ENCODE measurements at places on chromosomes 7 and 10.

DNA sequence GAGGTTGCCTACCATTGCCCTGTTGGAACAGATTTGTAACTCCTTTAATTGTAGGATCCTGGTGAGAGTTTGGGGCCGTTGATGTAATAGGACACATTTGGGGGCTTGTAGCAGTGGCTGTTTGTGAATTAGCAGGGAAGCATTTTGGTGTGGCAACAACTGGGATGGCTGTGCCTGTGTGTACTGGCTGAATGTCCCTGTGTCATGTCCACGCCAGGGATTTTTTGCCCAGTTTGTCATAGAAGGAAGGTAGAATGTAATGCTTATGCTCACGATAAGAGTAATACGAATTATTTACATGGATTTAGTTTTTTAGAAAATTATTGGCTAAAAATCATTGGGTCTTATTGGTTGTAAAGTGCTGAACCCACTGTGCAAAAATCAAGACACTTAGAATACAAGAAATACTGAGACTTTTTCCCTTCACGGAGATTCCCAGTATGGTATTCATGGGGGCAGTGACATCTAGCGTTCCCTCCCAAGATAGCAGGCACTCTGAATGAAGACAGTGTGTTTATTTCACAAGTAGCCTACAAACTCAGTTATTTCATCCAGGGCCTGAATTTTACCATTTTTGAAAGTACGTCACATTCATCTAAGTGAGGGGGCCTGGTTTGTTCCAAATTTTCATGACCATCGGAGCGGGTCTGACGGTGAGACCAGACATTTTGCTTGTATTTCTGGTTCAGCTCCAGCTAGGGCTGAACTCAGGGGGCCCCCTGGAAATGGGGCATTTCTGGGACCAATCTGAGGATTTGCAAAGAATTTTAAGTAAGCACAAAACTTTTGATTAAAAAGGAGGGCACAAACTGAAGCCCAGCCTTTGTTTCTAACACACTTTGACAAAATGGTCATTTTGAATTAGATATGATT, 74.7 kb downstream of the CACNB2 start:
- DNase-seq: no peak

DNA sequence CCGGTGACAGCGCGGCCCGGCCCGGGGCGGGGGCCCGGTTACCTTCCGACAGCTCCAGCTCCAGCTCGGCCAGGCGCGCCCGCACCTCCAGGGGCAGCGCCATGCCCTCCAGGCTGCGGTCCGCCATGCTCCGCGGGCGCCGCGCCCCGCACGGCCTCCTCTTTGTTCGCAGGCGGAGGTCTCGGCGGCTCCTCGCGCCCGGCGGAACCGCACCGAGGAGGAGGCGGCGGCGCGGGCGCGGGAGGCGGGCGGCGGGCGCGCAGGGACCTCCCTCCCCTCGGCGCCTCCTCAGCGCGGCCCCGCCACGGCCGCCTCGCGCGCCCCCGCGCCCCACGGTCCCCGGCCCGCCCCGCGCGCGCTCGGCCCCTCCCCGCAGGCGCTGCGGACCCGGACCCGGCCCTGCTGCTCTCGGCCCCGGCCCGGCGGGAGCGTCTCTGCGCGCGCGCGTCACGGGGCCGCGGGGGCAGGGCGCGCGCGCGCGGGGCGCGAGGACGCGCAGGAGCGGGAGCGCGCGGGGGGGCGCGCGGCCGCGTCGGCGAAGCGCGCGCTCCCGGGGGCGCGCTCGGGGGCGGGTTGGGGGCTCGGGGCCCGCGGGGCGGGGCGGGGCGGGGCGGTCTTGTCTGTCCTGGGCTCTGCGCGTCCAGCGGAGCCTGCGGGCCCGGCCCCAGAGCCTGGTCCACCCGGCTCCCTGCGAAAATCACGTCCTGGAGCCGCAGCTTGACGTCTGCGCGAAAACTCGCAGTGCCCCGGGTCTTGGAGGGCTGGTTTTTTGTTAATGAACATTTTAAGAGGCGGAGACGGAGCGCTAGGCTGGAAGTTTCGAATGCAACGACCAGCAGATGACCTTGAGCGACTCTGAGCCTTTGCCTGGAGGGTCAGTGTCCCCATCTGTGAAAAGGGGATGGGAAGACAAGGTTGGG, at the start of gene DIP2C:
TSS of gene DIP2C (minus strand) at position 217 of the 920 bp plus-strand sequence. CDS start at position 127, 90 bp downstream.
- no peak for DNase-seq

GRCh38 chr10:120609006-120609405, 152.0 kb downstream of the PLPP4 start:
- DNase-seq: no peak

DNA sequence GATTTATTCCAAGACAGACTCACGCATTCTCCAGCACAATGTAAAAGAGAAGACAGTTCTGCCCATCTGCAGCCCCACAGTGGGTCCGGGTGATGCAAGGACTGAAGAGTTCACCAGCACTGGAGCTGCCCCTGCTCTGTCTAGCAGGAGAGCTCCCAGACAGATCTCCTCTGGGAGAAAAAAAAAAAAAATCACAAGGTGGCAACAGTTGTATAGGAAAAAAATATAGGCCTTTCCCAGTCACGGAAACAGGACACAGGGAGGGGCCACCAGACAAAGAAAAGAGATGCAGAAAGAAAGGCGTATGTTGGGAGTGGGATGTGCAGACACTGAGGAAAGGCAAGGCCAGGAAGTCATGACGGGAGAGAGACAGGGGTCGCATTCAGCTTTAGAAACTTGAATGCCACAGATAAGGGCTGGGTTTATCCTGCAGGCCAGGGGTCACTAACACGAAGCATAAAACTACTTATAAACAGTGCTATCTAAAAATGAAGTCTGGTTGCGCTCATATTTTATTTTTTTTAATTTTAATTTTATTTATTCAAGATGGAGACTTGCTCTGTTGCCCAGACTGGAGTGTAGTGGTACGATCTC, 54.1 kb downstream of the FAM171A1 start:
- DNase-seq: no peak

DNA sequence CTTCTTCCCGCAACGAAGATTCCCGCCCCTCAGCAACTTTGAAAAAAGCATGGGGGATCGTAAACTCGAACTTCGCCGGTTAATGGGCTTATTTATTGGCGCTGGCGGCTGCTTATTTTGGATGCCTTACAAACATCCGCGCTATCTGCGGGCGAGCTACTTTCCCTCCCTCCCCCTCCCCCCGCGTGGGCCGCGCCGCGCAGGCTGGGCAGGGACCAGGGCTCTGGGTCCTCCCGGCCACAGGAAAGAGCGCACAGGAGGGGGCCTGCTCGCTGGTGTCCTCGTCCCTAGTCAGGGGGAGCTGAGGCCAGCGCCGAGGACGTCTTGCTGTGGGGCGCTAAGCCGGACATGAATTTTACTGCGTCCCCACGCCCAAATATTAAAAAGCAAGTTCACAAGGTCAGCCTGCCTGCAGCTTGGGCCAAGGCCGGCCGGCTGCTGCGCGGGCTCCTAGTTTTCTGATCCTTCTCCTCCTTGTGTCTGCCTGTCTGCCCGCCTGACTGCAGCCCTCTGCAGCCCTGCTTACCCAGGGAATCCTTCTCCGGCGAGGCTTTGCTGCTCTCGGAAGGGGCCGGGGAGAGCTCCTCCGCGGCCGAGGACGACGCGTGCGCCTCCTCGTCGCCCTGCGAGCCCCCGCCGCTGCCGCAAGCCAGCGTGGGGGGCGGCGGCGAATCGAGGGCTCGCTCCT, 1.2 kb downstream of the HOXA10 start:
- DNase-seq: no peak

- no peak for DNase-seq
These were observed 159.3 kb downstream of the LCOR start for GRCh38 chr10:96991313-96991841.

GRCh38 chr7:867406-868188, 8.8 kb upstream of the GET4 start:
- DNase-seq: no peak

GRCh38 chr10:48976196-48976595, 36.6 kb upstream of the LRRC18 start:
- DNase-seq: no peak

- no peak for DNase-seq
These were observed 29.3 kb upstream of the ITGB8 start for GRCh38 chr7:20301311-20301939.

DNA sequence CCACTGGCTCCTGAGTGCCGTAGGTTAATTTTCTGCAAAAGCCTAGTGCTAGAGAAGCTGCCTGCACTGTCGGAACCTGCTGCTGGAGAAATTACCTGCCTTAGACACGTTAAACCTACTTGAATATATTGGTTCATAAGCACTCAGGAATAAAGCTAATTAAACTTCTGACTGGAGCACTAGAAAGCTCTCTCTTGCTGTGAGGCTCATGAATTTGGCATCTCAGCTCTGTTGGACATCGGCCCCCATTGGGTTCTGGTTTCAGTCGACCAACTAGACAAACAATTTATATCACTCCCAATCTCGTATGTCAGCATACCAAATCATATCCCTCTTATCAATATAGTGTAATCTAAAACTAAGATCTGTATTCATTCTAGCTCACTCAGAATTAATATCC, 52.4 kb upstream of the SEMA3C start:
- no peak for DNase-seq

GRCh38 chr10:124450012-124450782, at the start of gene NKX1-2:
Gene NKX1-2, minus strand, starts transcription at chr10:124450035. Its CDS starts 92 bp downstream, at chr10:124449943.
- no peak for DNase-seq

DNA sequence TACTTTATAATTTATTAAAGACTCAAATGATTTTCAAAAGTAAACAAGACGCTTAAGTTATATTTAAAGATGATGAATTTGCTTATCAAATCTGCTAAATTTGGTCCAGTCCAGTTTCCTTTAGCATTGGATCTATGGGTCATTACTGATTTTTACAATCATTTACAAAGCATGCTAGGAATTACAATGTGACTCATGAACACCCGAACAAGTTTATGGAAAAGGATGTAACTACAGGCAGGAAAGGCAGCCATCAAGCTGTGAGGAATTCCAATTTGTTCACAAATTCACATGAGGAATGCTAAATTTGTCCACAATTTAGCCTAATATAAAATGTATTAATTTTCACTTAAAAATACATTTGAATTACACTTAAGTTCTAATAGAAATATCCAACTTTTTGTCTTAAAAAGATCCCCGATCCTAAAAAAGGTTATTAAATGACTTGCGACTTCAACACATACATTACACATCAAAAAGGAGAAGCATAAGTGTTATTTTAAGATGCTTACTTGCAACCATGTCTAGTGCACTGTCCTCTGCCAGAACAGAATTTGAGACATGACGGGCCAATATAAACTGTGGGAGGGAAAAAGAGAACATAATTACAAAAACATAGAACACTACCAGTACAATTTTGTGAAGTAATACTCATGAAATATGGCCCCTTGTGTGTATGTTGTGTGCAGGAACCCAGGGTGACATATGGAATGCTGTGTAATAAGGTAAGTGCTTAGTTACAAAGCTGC, 194.2 kb upstream of the SLC26A5 start:
- no peak for DNase-seq

GRCh38 chr7:158034571-158034970, 553.1 kb downstream of the PTPRN2 start:
- no peak for DNase-seq

GRCh38 chr7:147013825-147014224, 897.2 kb downstream of the CNTNAP2 start:
- DNase-seq: no peak

DNA sequence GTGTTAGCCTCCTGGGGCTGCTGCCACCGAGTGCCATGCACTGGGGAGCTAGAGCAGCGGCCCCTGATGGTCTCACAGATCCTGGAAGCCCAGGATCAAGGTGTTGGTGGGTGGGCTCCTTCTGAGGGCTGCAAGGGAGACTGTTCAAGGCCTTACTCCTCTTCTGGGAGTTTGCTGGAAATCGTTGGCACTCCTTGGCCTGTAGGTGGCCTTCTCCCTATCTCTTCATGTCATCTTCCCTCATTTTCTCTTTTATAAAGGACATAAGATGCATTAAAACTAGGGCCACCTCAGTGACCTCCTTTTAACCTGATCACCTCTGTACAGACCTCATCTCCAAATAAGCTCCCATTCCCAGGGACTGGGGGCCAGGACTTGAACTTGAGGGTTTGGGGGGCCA, 27.0 kb upstream of the ZNF862 start:
- DNase-seq: no peak

GRCh38 chr10:22159979-22160378, 57.8 kb downstream of the EBLN1 start:
- no peak for DNase-seq

GRCh38 chr7:28674359-28674782, 262.1 kb downstream of the CREB5 start:
- DNase-seq: no peak

- DNase-seq: no peak
These were observed 397.3 kb downstream of the PPP1R3A start for GRCh38 chr7:113521468-113521867.

DNA sequence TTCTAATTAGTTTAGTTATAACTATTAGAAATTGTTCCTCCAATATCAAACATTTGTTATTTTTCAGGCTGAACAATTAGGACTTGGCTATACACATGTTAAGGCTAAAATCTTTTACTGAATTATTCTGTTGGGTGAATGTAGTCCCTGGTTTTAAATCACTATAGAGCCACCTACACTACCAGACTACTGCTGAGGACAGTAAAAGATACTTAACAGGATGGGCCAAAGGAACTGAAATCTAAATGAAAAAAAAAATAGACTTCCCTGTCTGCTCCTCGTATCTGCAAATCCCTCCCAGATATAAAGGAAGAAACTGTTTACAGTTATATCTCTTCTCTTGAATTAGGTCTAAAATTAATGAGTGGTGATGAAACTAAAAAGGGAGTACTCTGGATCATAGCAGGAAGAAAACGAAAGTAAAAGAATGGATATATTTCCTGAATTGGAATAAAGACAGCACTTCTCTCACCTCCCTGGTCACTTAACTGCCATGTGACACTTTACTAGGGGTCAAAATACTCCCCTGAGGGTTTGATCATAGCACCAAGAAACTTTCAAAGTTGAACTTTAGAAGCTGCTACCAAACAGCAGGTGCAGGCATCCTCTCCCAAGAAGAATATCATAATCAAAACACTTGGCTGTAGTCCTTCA, 12.7 kb downstream of the FBXW4 start:
- DNase-seq: no peak

GRCh38 chr10:79286318-79286951, 60.8 kb upstream of the PPIF start:
- peak; percentile 74 for DNase-seq

DNA sequence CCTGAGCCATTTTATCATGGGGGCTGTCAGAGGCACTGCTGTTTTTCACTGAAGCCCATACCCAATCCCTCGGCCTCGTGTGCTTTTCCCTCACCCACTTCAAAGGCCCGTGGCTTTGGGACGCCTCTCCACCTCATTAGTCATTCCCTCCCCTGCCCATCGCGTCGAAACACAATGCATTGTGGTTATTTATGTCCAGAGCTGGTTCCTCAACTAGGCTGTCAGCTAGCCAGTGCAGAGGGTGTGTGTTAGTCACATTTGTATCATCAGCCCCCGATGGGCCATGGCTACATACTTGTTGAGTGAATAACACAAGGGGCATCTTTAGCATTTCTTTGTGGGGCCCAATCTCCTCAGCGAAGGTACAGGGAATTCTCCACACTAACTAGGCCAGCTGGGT, 3.8 kb upstream of the CRCP start:
- DNase-seq: no peak

GRCh38 chr7:102125127-102125596, 161.5 kb upstream of the SH2B2 start:
- DNase-seq: no peak
